ENCODE measurements at places on chromosomes 4 and X. TPM values are rescaled to one million over a fixed set of nuclear protein-coding genes. Genes with fewer than 3 reads are reported as not detected.

The MAGEA4 gene
- not detected for total RNA-seq

The UGT2A1 gene
- total RNA-seq = not detected

- peaks cover 18% of the 10 kb centered on the region for H3K4me1 ChIP-seq
- peak; percentile 69 for DNase-seq
- H3K36me3 ChIP-seq = no peaks in the 10 kb centered on the region
- no peak overlapping the region for H3K4me3 ChIP-seq
- H3K27ac ChIP-seq = peak overlapping the region; percentile 79
Measured at GRCh38 chr4:7843831-7844593, 95.6 kb downstream of the AFAP1 start.

GRCh38 chrX:107440187-107440586 lies 9.3 kb upstream of the FRMPD3 start:
- no peaks in the 10 kb centered on the region for H3K36me3 ChIP-seq
- no peak for DNase-seq
- no peaks in the 10 kb centered on the region for H3K4me1 ChIP-seq
- H3K27ac ChIP-seq = no peak overlapping the region
- H3K4me3 ChIP-seq = no peak overlapping the region

- no peaks in the 10 kb centered on the region for H3K36me3 ChIP-seq
- H3K4me1 ChIP-seq = no peaks in the 10 kb centered on the region
- H3K4me3 ChIP-seq = no peak overlapping the region
- H3K27ac ChIP-seq = no peak overlapping the region
- no peak for DNase-seq
- no peaks in the 10 kb centered on the region for H3K27me3 ChIP-seq
Measured at GRCh38 chrX:49066278-49066677, 7.5 kb downstream of the CCDC120 start.
